ENCODE measurements at places on chromosomes 6 and 20.

GRCh38 chr6:32291543-32291942 lies 67.7 kb upstream of the NOTCH4 start:
- DNase-seq = no peak

DNA sequence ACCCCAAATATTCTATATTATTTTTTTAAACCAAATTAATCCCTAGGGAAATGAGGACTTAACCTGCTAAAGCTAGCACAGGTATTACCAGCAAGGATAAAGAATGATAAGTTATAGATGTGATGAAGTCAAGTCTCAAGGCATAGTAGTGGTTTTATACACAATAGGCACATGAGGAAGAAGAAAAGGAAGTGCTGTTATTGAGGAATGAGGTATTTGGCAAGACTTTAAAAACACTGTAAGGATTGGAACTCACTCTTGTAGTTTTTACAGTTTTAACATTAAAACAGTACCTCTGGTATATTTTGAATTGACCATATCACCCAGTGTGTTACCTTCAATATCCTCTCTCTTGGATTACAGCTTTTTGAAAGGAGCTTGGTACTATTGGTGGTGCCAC lies 54.6 kb downstream of the PHF3 start:
- no peak for DNase-seq

GRCh38 chr20:44208770-44209169 lies 1.8 kb downstream of the OSER1 start:
- no peak for DNase-seq

GRCh38 chr20:61176874-61177273 lies 75.2 kb upstream of the CDH4 start:
- DNase-seq = no peak

DNA sequence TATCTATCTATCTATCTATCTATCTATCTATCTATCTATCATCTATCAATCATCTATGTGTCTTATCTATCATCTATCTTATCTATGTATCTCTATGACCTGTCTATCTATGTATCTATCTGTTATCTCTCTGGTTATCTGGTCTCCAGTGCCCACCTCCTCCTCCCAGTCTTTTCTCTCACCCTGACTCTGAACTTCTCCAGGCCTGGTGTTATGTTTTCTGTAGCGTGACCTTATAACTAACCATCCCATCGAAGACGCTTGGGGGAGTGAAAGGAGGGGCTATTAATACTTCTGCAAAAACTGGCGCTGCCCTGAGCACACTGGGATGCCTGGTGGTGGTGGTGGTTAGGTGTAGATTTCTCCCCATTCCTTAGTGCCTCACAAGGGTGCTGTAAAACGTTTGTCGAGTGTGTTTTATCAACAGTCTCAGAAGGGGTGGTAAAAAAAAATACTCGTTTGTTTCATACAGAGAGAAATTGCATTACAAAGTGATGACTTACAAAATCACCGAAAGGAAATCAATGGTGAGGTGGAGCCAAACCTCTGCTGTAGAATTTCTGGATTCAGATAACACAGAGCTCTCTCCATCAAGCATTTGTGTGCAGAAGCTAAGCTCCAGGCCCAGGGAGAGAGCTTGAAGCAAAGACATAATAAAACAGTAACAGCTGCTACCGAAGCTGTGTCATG lies 156.2 kb downstream of the BCAS1 start:
- no peak for DNase-seq

DNA sequence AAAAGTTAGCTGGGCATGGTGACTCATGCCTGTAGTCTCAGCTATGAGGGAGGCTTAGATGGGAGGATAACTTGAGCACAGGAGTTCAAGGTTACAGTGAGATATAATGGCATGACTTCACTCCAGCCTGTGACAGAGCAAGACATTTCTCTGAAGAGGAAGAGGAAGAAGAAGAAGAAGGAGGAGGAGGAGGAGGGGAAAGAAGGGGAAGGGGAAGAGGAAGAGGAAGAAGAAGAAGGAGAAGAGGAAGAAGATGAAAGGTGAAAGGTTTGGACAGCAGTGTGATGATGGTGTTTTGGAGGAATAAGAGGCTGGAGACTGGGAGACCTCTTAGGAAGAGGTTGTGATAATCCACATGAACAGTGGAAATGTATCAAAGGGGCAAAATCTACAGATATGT lies 410.7 kb upstream of the JAG1 start:
- no peak for DNase-seq

GRCh38 chr20:43853174-43853803 lies 61.4 kb upstream of the TOX2 start:
- DNase-seq = no peak

DNA sequence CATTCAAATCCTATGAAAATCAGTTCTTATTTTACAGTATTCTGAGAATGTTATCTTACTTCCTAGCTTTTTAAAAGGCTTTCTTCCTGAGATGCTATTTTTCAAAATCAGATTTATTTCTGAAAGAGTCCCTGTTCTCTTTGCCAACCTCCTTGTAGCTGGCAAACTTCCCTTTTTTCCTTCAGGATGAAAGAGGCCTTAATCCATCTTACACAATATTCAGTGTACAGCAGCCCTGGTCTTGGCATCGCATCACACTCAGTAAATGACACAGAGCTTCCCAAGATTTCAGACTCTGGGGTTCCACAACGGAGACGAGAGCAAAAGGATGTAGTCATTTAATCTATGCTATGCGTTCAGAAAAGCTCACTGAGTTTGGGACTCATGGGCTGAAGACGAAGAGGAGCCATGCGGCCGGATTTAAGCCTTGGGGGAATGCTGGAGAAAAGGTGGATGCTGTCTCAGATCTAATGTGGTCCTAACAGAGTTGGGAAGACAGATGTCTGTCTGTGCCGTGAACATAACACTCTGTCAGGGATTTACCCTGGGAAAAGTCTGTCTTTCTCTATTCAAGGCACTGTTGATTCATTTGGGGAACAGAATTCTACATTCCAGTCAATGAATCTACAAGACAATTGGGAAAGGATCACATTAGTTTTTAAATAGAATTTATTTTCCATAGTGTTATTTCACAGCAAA lies 616.4 kb upstream of the AGPAT4 start:
- DNase-seq = no peak

DNA sequence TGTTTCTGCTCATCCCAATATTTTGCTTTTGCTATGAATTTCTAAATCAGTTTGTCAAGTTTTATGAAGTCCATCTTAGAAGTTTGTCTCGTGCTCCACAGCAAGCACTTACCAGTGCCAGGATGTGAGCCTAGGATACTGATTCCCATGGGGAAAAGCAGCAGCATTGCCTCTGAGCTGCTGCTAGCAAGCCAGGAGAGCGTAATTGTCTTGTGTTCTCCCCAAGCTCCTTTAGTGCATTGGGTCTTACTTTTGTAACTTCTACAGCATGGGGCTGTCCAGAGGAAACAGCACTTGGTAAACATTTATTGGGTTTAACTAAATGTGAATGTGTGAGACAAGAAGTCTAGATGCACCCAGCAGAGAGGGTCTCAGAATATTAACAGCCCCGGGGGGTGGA lies 76.1 kb downstream of the RNF182 start:
- DNase-seq = no peak

- peak; percentile 32 for DNase-seq
Measured at GRCh38 chr6:112330071-112330878, 16.9 kb upstream of the RFPL4B start.

GRCh38 chr6:4606821-4607704 lies 169.1 kb upstream of the CDYL start:
- DNase-seq = no peak

GRCh38 chr6:14676064-14676463 lies 558.5 kb downstream of the CD83 start:
- DNase-seq = no peak

DNA sequence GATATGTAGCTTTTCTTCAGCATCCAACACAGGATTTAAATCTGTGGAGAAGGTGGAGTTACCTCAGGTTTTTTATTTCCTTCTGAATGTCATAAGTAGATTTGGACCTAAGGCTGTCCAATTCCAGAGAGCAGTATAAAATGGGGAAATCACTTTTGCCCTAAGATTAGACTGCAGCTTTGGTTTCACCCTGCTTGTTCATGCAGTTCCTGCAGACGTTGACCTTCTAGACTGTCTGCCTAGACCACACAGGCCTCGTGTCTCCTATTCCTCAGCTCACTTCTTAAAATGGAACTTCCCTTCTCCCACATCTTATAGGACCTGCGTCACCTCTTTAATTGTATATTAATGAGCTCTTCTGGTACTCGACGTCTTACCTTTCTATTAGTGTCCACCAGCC lies 26.0 kb upstream of the C6orf62 start:
- no peak for DNase-seq

GRCh38 chr6:114342826-114343781 lies at the start of gene HS3ST5:
Gene HS3ST5 (minus strand): TSS chr6:114343023. CDS start chr6:114062845, 280,178 bp downstream.
- DNase-seq = peak; percentile 61

DNA sequence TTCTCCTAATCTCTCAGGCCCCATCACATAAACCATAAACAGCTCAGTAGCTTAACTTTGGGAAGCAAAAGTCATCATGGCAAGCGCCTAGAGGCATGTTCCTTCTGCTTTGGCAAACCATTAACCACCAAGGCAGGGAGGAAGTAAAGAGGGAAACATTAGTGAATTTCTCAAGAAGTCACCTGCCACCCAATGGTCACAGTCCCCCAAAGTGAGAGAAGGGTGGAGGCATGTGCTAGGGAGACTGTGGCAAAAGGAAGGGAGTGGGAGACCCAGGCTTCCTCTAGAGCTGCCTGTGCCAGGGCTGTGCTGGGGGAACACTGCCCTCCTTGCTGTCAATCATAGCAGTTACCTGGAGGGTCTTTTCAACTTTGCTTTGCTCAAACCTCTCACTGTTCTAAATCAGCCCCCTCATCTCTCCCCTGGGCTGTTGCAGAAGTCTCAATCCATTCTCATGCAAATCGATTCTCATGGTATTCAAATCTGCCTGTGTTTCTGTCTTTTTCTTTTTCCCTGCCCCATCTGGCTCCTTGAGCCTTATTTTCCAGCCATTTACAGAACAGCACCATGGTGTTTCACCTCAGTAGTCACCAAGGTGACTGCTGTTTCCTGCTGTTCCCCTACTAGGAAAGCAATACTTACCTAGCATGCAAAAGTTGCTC lies 1.8 kb upstream of the RNF24 start:
- DNase-seq = no peak

DNA sequence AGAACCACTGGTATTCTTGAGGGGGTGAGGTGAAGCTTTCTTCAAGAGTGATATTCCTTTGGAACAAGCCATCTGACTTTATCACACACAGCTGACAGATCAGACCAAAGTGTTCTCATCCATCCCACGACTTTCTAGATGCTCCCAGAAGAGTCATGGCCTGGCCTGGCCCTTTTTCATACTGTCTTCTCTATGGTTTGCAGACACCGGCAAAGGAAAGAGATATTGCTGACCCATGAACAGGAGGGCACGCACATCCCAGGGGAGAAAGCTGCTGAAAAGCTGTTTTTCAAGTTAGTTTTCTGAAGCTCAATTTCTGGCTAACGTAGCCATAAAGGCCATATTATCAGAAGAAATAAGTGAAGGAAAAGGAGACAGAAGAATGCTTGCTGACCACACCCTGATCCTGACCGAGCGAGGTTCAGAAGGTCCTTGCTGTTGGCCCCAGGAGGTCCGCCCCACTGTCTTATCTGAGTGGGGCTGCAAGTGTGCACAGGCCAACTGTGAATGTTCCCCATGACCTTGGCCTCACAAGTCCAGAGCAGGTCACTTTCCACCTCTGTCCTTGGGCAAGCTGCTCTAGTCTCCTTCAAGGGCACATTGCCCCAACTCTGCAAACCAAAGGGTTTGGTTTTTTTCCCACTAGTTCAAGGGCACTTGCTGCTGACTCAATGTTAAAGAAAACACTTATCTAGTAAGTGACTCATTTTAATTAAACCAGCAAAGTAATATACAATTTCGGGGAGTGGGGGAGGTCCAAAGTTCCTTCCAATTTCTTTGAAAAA lies 2.0 kb downstream of the ACSS1 start:
- no peak for DNase-seq

Measured in NCI-H1436 (cell line).